Muscle of back (tissue), 13 donors: ENCODE measurements at places on chromosomes 16 and 17. TPM values are rescaled to one million over a fixed set of nuclear protein-coding genes. Genes with fewer than 3 reads are reported as not detected.
A peak's percentile ranks its signal among the peaks of the same experiment; 100 is the strongest.

The CCL7 gene
- not detected for polyA plus RNA-seq

The SLC6A4 gene
- polyA plus RNA-seq: 3.8 TPM

The MMD gene
- polyA plus RNA-seq: 13.9 TPM

The PROCA1 gene
- polyA plus RNA-seq: 3.7 TPM

The PIRT gene
- polyA plus RNA-seq: 0.07 TPM

The CCDC154 gene
- polyA plus RNA-seq: 2.1 TPM

The CCL3 gene
- 6.8 TPM for polyA plus RNA-seq

The RHBDF1 gene
- 43.4 TPM for polyA plus RNA-seq

The BICDL2 gene
- not detected for polyA plus RNA-seq

The CLEC10A gene
- polyA plus RNA-seq: 2.2 TPM

DNA sequence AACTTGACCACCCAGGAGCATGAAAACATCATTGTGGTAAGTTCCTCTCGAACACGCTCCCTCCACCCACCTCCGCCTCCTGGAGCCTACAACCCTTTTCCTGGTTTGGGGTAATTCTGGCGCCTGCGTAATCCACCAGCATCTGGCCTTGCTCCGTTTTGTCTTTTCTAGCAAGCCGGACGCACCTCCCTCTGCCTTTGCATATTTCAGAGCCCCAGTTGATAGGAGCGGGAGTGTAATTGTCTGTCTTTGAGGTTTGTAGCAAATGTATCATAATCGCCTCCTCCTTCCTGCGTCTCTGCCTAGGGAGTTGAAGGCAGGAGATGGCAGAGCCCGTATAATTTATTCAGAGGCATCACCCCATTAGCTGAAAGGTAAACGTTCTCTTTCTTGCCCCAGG lies 121.3 kb upstream of the PLCG2 start:
- no peak for DNase-seq

DNA sequence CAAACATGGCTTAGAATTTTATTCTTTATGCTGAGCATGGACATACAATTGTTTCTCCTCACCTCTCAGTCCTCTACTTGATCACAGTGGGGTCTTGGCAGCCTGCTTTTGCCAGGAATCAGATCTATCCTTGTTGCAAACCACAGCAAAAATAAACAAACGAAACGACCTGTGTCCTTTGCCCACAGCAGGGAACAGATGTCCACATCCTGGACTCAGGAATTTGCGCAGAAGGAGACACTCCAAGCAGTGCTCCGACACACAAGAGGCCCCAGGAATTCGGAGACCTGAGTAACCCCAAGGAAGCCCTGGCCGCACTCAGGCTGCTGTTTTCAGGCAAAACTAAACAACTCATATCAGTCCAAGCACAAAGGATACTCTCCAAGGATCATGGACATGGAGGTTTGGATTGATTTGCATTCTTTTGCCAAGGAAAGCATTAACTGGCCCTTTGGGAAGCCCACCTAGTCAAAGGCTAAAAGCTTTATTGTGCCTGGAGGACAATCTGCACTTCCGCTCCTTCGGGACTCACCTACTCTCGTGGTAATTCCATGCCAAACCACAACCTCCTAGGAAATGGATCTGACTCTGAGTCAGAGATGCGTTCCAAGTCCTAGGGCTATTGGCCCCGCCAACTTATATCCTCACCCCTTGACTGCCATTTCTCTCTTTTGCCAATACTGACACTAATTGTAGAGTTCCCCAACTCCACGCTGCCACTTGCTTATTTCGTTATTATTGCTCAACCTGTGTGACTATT lies 271.1 kb upstream of the CDH11 start:
- DNase-seq: no peak

DNA sequence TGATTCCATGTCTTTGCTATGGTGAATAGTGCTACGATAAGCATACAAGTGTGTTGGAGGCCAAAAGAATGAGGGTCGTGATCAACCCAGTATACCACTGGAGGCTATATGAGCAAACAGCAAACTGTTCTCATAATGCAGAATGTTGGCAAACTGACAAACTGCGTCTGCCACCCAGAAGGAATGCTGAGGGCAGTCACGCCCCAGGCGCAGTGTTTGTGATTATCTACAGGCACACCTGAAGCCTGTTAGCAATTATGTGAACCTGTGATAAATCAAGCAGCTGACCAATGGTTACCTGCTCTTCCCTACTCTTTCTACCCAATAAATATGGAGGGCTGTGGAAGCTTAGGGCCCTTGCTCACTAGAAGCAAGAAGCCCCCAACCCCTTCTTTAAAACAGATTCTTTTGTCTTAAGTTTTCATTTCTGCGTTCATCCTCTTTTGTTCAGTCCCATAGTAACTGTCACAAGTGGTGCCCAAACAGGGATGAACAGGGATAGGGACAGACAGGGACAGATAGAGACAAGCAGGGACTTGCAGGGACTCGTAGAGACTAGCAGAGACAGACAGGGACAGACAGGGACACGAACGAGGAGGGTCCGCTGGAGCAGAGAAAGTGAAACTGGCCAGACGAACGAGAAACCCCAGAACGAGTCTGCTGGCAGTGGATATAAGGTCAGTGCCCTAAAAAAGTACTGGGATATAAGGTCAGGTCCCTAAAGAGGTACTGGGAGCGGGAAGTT lies 25.1 kb downstream of the CD300LG start:
- no peak for DNase-seq

DNA sequence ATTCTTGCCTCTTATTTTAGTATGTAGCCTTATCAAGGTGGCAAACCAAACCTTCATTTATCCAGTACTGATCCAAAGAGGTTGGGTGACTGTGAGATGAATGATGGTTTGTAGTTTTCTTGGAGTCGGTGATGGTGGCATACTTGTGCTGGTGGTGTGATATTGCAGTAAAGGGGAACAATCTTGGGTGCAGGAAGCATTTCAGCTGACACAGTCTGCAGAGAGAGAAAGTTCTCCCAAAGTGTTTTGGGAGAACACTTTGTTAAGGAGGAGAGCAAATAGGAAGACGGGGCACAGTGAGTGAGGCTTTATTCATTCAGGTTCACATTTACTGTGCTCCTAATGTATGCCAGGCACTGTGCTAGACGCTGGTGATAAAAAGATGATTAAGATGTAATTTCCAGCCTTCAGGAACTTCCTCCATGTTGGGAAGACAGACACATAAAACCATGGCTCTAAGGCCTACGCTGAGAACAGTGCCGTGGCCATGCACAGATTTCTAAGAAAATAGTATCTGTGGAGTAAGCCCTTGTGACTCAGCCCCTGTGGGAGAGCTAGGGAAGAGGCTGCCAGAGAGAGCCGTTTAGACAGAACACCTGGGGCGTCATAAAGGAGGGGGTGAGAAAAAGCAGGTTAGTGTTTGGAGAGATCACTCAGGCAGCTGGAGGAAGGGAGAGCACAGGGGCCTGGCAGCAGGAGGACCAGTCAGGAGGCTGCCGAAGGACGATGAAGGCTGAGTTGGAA lies 13.8 kb downstream of the HEATR3 start:
- no peak for DNase-seq

- peak; percentile 15 for DNase-seq
Measured at GRCh38 chr16:61814726-61815347, 221.4 kb downstream of the CDH8 start.

GRCh38 chr17:77245162-77245926 lies 104.6 kb downstream of the SEC14L1 start:
- no peak for DNase-seq

GRCh38 chr17:17119533-17119932 lies 77.3 kb downstream of the MPRIP start:
- peak; percentile 53 for DNase-seq

DNA sequence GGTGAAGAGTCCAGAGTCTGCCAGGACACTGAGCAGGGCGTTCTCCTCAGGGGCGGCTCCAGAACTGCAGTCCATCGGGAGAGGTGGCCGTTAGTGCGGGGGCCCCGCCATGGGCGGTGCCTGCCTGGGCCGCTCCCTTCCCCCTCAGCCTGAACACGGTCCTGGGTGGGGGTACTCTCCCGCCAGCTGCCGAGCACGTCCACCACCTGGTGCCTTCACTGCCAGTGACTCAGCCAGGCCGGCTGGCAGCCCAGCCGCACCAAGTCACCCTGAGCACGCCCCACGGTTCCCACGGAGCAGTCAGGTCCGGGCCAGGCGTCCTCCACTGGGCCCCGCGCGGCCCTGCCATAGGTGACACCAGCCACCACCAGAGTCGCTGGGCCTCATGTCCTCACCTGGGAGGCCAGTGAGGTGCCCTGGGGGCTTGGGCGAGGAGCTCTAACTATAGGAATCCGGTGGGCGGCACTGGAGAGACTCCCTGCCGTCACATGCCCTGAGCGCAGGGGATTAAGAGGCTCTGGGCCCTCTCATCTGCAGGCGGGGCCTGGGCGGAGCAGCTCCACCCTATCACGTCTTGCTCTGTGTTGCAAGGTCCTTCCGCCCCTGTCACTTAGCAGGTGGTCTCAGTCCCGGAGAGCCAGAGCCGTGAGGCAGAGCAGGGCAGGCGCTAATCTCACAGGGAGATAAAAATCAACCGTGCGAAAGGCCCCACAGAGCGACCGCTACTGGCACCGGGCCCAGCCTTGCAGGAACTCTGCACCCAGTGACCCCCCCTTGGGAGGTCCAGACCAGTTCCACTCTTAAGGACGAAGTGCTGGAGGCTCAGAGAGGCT lies 14.3 kb downstream of the PIEZO1 start:
- DNase-seq: no peak

- DNase-seq: no peak
Measured at GRCh38 chr16:71555230-71555891, 21.5 kb downstream of the TAT start.

DNA sequence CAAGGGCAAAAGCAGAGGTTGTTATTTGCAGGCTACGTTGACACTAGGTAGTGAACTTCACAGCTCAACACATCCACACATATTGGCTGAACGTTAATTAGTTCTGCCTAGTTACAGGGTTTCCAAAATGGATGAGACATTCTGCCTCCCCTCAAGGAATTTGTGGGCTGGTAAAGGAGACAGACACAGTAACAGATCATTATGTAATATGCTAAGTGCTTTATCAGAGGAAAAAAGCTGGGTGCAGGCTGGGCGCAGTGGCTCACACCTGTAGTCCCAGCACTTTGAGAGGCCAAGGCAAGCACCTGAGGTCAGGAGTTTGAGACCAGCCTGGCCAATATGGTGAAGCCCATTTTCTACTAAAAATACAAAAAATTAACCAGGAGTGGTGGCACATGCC lies 26.2 kb downstream of the BMERB1 start:
- DNase-seq: no peak

DNA sequence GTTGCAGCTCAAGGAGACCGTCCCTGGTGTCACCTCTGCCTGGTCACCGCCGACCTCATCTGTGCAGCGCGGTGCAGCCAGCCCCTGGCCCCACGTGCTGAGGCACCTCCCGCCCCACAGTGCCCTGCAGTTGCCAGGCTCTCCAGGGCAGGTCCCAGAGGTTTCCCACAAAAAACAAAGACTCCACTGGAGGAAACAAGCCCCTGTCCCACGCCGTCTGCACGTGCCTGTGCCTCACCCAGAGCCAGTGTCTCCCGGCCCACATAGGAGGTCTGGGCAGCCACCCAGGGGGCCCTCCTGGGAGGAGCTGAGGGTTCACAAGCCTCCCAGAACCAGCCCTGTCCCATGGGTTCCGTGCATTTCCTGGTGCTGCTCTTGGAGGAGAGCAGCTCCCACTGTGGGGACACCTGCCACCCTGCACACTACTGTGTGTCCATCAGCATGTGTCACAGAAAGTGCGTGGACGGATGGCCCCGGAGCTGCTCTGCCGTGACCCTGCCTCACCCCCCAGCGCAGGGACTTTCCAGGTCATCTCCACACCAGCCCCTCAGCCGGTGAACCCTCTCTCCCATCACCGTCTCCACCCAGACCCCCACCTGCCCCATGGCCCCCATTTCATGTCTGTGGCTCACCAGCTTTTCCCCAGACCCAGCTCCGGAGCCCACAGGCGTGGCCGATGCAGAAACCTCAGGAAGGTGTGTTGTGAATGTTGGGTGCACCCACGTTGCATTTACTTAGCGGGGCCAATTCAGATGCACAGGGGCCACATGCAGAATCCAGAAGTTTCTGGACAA lies 17.0 kb upstream of the CDH15 start:
- no peak for DNase-seq

DNA sequence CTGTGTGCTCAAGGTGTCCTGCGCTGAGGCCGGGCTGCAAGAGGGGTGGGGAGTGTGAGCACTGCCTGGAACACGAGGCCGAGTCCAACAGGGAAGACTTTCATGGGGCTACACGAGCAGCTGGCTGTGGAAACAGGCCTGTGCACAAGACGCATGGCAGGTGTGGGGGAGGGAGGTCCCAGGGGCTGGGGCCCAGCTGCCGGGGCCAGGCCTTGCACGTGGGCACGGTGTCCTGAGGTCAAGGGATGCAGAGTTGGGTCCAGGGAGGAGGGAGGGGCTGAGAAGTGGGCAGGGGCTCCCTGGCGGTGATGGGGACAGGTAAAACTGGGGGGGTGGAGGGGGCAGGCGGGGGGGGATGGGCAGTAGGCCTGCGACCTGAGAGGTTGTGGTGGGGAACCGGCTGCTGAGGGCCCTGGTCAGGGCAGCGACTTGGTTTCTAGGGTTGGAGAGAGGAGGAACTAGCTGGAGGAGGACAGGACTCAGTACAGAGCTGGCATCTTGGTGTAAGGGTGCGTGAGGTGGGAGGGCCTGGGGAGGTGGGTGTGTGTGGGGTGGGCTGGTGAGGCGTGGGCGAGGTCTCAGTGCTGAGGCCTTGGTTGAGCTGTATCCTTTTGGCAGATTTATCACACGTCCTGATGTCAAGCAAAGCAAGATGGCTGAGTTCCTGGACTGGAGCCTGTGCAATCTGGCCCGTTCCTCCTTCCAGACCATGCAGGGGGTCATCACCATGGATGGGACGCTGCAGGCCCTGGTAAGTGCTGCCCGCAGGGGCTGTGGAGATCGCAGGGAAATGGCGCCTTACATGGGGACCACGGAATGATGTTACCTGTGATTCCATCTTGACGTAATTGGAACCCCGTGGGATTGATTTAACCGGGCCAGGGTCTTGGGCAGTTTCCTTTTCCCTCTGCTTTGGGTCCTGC lies 29.4 kb downstream of the TBCD start:
- no peak for DNase-seq

DNA sequence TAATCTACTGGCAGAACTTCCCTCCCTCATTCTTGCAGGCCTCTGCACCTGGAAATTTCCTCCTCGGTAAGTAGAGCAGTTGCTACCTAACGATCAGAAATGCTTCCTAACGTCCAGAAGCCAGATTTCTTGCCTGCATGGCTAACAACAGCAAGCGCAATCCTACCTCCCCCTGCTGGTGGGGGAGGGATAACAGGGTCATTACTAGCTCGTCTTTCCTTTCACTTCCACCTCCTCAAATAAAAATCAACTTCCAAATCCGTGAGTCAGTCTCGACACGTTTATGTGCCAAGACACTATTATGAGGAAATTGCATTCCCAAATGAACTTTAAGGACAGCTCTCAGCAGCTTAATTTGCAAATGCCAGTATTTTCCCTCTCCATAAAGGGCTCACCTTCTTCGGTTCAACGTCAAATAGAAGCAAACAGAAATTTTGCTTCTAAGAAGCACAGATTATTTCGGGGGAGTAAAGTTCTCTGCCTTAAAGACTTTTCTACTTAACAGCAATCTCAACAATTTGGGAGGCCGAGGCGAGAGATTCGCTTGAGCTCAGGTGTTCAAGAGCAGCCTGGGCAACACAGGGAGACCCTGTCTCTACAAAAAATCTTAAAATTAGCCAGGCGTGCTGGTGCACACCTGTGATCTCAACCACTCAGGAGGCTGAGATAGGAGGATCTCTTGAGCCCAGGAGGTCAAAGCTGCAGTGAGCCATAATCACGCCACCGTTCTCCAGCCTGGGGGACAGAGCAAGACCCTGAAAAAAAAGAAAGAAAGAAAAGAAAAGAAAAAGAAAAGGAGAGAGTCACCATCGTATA lies 188.6 kb upstream of the PSMD7 start:
- peak; percentile 12 for DNase-seq
